Stimulated activated CD4-positive, alpha-beta T cell treated with anti-CD3 and anti-CD28 coated beads, Interleukin-4, amount 100 ng/mL, for 24 hours (primary cell): ENCODE measurements at places on chromosomes 4 and X.

GRCh38 chrX:129808829-129809796 lies 29.4 kb downstream of the SASH3 start:
- no peak for DNase-seq

GRCh38 chr4:140122891-140123290 lies 31.1 kb downstream of the MAML3 start:
- no peak for DNase-seq

- no peak for DNase-seq
These were observed 108.6 kb downstream of the PALLD start for GRCh38 chr4:168605411-168605810.

- no peak for DNase-seq
These were observed 383.0 kb upstream of the GALNT7 start for GRCh38 chr4:172785613-172786012.

DNA sequence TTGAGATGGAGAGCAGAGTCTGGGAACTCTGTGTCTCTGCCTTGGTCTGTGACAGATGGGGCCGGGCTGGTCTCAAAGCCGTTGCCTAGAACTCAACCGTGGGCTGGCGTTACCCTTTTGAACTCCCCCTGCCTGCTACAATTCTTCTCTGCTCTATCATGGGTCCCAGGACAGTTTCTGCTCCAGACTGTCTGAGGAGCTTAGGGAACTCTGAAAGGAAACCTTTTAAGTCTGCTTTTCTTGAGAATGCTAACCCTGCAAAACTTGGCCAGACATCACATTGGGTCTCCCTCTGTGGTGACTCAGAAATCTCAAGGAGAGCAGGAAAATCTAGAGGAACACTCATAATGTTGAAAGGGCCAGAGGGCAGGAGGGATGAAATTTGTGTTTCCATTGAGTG lies 240.6 kb downstream of the CBR4 start:
- DNase-seq = no peak

DNA sequence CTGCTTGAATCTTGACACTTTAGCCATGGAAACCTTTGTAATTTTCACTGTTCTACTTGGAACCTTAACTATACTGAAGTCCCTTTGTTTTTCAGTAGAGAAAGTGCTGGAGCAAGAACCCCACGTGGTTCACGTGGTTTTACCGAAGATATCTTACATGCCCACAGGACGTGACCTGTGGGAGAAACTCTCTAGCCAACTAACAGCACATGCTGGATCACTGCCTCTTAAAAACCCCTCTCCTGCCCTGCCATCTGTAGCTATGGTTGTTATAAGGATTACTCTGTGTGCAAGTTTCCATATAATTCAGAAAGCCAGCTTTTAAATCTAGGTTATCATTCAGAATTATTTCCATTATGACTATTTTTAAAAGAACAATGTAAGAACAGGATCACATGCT lies 30.2 kb downstream of the SPANXD start:
- DNase-seq = no peak

GRCh38 chr4:125447551-125448290 lies 133.0 kb downstream of the FAT4 start:
- no peak for DNase-seq

DNA sequence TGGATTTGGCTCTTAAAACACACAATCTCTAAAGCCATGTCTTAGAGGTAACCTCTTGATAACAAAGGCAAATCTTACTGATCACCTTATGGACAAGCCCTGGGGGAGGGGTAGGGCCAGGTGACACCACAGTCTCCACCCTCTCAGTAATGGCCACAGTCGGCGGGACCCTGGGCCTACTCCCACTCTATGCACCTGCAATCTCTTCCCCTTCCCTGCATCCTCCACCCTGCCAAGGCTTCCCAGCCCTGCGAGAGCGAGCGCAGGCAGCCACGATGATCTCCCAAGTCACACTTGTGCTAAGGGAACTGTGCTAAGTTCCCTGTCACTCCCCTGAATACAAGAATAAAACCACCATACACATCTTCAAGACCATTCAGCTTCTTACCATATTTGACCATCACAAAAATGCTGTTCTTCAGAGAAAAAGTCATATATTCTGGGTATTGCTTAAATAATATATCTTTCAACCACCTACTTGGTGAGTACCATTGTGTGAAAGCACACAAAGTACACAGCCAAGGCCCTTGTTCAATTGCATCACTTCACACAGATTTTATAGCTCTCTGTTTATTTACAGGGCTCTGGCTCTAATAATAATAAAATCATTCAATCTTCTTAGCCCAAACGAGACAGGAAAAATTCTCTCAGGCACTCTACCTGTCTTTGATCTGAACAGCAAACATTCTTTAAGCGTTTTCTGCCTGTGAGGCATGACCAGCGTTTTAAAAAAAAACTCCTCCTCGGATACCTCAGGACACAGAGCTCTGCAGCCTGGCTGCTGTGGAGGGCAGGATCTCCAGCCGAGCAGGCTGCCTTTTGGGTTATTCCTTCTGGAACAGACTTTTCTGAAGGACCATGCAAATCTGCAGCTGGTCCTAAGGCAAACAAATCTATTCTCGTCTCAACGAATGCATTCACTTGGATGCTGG lies 115.7 kb upstream of the MAP3K15 start:
- DNase-seq = no peak
